HFFc6 (cell line): ENCODE measurements at places on chromosomes 3 and 15. TPM values are rescaled to one million over a fixed set of nuclear protein-coding genes. Genes with fewer than 3 reads are reported as not detected.
A peak's percentile ranks its signal among the peaks of the same experiment; 100 is the strongest.

GRCh38 chr3:142259359-142259758, 34.0 kb upstream of the GK5 start:
- peaks cover 5% of the 10 kb centered on the region; the same call in 1 of the 2 replicates for H3K36me3 ChIP-seq
- H3K4me3 ChIP-seq = no peak overlapping the region
- no peak for DNase-seq
- H3K4me1 ChIP-seq = peaks cover 8% of the 10 kb centered on the region
- no peak overlapping the region for H3K27ac ChIP-seq

DNA sequence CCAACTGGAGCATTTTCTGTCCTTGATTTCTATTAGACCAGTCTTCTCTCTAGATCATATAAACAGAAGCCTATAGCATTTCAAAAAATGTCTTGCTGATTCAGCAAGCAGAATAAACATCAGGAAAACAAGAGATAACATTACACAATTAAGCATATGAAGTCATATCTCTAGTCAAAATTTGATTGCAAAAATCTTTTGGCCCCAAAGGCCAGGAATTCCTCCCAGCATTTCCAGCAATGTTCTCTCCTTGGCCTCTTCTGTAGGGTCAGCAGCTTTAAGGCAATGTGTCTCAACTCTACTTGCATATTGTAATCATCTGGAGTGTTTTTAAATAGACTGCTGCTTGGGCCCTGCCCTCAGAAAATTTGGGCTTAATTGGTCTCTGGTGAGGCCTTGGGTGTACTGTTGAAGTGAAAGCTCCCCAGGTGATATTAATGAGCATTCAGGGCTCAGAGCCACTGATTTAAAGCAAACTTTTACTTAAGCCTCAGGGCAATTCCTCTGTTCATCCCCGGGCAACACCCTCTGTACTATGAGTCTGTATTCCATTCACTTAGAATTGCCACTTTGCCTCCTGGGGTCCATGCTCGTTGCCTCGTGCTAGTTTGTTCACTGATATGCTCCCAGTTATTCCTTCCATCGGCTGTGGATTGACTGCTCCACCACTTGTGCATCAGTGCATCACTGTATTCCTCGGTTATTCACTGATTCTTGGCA, 1072.6 kb downstream of the ROBO2 start:
- H3K4me1 ChIP-seq = peaks cover 19% of the 10 kb centered on the region; the same call in 1 of the 2 replicates
- no peak overlapping the region for H3K4me3 ChIP-seq
- DNase-seq = no peak
- H3K27ac ChIP-seq = no peak overlapping the region
- no peaks in the 10 kb centered on the region for H3K27me3 ChIP-seq

GRCh38 chr3:108030960-108031359, 59.9 kb downstream of the CD47 start:
- H3K27me3 ChIP-seq = no peaks in the 10 kb centered on the region
- H3K4me1 ChIP-seq = peaks cover 8% of the 10 kb centered on the region
- H3K36me3 ChIP-seq = no peaks in the 10 kb centered on the region
- no peak overlapping the region for H3K27ac ChIP-seq

DNA sequence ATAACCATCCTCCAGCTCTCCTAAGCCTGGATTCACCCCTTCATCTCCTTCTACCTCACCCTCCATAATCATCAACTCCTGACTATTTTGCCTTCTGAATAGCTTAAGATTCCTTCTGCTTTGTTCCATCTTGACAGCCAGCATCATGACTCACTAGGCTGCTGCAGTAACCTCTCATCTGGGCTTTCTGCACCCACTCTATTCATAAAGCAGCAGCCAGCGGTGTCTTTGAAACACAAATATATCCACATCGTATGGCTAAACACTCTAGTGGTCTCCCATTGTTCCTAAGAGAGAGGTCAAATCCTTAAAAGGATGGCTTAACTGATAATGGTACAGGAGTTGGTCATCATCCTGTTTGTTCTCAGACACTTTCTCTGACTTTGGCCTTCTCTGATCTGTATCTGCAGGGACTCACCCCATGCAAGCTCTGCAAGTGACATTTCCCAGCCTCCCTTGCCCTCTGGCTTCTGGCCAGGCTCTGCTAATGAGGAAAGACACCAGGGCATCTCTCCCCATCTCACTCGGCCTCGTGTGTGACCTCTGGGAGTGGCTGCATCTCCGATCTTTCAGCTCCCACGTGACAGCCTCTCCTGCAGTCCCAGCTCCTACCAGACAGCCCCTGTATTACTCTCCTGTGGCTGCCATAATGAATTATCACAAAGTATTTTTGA, 6.2 kb downstream of the GRK7 start:
- H3K4me1 ChIP-seq = no peaks in the 10 kb centered on the region
- H3K27ac ChIP-seq = no peak overlapping the region
- H3K27me3 ChIP-seq = peaks cover 6% of the 10 kb centered on the region
- peak; percentile 7 for DNase-seq

DNA sequence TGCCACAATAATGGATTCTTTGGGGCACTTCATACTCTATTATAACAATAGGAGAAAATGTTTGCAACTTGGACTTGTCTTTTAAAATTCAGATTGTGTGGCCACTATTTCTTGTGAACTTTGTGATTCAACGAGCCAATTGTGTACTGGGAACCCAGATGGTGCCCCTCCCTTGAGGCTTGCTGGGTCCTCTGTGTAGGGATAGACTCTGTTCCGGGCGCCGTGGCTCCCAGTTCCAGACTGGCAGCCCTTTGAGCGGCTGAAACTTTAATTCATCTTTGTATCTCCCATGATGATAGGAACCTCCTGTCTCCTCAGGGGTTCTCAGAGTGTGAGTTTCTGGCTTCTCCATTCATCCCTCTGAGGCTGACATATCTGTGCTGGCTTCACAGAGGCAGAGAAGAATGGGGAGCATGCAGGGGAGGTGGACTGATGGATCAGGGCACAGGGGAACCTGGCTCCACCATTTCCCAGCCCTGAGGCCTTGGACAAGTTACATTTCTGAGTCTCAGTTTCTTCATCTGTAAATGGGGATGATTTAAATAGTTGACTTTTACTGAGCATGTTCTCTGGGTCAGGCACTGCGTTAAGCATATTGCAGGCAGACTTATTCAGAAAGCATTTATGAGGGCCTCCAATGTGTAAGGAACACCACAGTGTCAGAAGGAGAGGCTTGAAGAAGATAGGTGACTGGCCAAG, 15.2 kb upstream of the ANKDD1A start:
- peak overlapping the region; percentile 82 for H3K4me3 ChIP-seq
- no peak for DNase-seq
- H3K36me3 ChIP-seq = peaks cover 11% of the 10 kb centered on the region
- peaks cover 65% of the 10 kb centered on the region for H3K4me1 ChIP-seq
- peak overlapping the region; percentile 94 for H3K27ac ChIP-seq

DNA sequence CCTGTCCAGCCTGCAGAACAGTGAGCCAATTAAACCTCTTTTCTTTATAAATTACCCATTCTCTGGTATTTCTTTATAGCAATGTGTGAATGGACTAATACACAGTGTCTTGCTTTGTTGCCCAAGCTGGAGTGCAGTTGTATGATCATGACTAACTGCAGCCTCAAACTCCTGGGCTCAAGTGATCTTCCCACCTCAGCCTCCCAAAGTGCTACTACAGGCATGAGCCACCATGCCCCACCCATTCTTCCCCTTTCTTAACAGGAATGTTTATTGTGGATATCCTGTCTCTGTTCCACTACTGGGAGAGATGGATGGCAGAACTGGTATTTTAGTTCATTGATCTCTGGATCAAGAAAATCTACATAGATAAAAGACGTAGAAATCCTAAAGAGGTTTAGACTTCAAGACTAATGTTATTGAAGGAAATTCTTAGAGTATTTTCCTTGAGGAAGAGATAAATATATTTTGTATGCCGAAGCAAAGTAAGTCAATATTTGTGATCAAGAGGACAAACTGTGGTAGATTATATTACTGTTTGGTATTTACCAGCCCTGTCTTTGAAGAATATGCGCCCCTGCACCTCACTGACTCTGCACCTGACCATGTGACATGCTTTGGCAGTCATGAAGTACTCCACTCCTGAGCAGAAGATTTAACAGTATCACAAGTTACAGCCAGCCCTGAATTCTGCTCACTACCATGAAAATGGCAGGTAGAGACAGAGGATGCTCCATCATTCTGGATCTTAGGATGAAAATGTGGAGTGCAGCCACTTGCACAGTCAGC, 42.9 kb downstream of the UACA start:
- H3K27ac ChIP-seq = peak overlapping the region; percentile 79
- H3K4me3 ChIP-seq = no peak overlapping the region
- peaks cover 32% of the 10 kb centered on the region for H3K36me3 ChIP-seq
- no peak for DNase-seq

GRCh38 chr3:160012108-160012507, 23.5 kb downstream of the IL12A start:
- H3K27ac ChIP-seq = no peak overlapping the region
- H3K27me3 ChIP-seq = no peaks in the 10 kb centered on the region; the same call in 1 of the 2 replicates
- no peak overlapping the region for H3K4me3 ChIP-seq
- no peaks in the 10 kb centered on the region for H3K36me3 ChIP-seq
- no peak for DNase-seq
- peaks cover 16% of the 10 kb centered on the region for H3K4me1 ChIP-seq

DNA sequence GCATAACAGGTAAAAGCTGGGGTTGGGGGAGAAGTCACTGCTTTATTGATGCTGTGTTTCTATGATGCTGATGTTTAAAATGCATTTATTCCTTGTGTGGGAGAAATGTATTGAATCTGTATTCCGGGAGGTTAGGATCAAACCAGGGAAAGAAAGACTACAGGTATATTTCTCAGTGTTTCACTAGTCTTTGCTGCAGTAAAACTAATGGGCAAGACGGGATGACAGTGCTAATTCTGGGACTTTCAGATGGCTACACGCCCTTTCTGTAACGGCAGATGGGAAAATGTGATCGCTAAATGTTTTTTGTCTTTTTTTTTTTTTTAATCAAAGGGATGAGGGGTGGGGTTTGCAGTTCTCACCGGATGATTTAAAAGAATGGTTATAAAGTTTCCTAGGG, 393 bp downstream of the CNTN6 start:
- H3K27ac ChIP-seq = no peak overlapping the region
- no peak overlapping the region for H3K4me3 ChIP-seq
- no peaks in the 10 kb centered on the region for H3K4me1 ChIP-seq
- H3K36me3 ChIP-seq = no peaks in the 10 kb centered on the region

DNA sequence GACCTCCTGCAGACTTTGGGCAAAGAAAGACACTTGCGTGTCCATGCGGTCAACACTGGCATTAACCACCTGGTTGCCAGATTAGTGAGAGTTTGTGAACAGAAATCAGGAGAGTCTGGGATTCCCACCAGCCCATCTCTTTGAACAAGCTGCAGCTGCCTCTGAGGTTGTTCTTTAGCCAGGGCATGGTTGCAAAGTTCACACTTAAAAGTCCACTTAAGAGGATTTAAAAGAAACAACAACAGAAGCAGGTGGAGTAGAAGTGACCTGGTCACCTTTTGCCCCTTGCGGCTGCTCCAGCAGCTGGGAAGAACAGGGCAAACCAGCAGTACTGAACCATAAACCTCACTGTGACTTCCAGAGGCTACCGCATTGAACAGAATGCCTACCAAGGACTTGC, 97.3 kb downstream of the FOXB1 start:
- H3K4me1 ChIP-seq = no peaks in the 10 kb centered on the region
- H3K27ac ChIP-seq = no peak overlapping the region
- no peak for DNase-seq
- H3K27me3 ChIP-seq = no peaks in the 10 kb centered on the region; the same call in 1 of the 2 replicates

GRCh38 chr15:60804551-60804950, 325.6 kb upstream of the ICE2 start:
- H3K36me3 ChIP-seq = no peaks in the 10 kb centered on the region
- H3K27ac ChIP-seq = no peak overlapping the region
- H3K27me3 ChIP-seq = no peaks in the 10 kb centered on the region; the same call in 1 of the 2 replicates
- peaks cover 14% of the 10 kb centered on the region for H3K4me1 ChIP-seq
- H3K4me3 ChIP-seq = no peak overlapping the region
- no peak for DNase-seq

- no peak overlapping the region for H3K27ac ChIP-seq
- no peak for DNase-seq
- no peak overlapping the region for H3K4me3 ChIP-seq
- H3K27me3 ChIP-seq = peaks cover 3% of the 10 kb centered on the region
- H3K4me1 ChIP-seq = no peaks in the 10 kb centered on the region
- H3K36me3 ChIP-seq = peaks cover 30% of the 10 kb centered on the region
These were observed 9.7 kb upstream of the SLC28A2 start for GRCh38 chr15:45242289-45242688.

- H3K4me3 ChIP-seq = no peak overlapping the region
- H3K27me3 ChIP-seq = no peaks in the 10 kb centered on the region; the same call in none of the 2 replicates
- H3K27ac ChIP-seq = no peak overlapping the region
- no peak for DNase-seq
- peaks cover 9% of the 10 kb centered on the region; the same call in 1 of the 2 replicates for H3K36me3 ChIP-seq
- H3K4me1 ChIP-seq = peaks cover 13% of the 10 kb centered on the region
These were observed 52.6 kb downstream of the CAPN3 start for GRCh38 chr15:42411884-42412283.

DNA sequence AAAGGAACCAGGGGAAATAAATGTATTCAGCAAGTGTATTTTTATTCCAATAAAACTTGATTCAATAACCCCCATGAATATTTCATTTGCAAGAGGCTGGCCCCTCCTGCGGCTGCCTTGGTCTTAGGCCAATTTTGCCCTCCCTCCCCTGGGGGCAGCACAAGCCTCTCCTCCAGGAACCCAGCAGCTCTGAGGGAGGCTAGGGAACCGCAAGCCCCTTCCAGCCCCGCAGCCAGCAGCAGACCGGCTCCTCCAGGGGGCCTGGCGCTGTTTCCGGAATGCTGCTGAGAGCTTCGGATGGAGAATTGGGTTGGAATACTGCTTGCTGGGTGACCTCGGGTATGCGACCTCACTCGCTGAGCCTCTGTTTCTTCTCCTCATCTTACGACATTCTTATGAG, 150.1 kb downstream of the RAB11A start:
- H3K36me3 ChIP-seq = no peaks in the 10 kb centered on the region
- H3K27me3 ChIP-seq = peaks cover 40% of the 10 kb centered on the region
- DNase-seq = no peak
- H3K4me3 ChIP-seq = no peak overlapping the region
- H3K27ac ChIP-seq = no peak overlapping the region

- H3K36me3 ChIP-seq = peaks cover 10% of the 10 kb centered on the region; the same call in 1 of the 2 replicates
- peak overlapping the region; percentile 87 for H3K27ac ChIP-seq
- peaks cover 2% of the 10 kb centered on the region; the same call in 1 of the 2 replicates for H3K27me3 ChIP-seq
These were observed 42.4 kb upstream of the RHO start for GRCh38 chr3:129485721-129486663.

GRCh38 chr3:25007974-25008658, 419.9 kb upstream of the RARB start:
- no peaks in the 10 kb centered on the region for H3K36me3 ChIP-seq
- no peak overlapping the region for H3K4me3 ChIP-seq
- H3K4me1 ChIP-seq = no peaks in the 10 kb centered on the region
- H3K27me3 ChIP-seq = no peaks in the 10 kb centered on the region; the same call in 1 of the 2 replicates

GRCh38 chr15:77347197-77347596, 72.7 kb downstream of the PEAK1 start:
- H3K4me3 ChIP-seq = peak overlapping the region; percentile 21; the same call in 1 of the 2 replicates
- peaks cover 34% of the 10 kb centered on the region for H3K36me3 ChIP-seq
- peaks cover 4% of the 10 kb centered on the region; the same call in 1 of the 2 replicates for H3K27me3 ChIP-seq
- DNase-seq = no peak
- peak overlapping the region; percentile 57; the same call in 1 of the 2 replicates for H3K27ac ChIP-seq

TTLL13 gene
- not detected in 3 replicates for total RNA-seq

PRTG gene
- 0.29 to 1.2 TPM (median 0.42 TPM) in 3 replicates for total RNA-seq
